ENCODE measurements at places on chromosomes 5 and 9.
A peak's percentile ranks its signal among the peaks of the same experiment; 100 is the strongest.

DNA sequence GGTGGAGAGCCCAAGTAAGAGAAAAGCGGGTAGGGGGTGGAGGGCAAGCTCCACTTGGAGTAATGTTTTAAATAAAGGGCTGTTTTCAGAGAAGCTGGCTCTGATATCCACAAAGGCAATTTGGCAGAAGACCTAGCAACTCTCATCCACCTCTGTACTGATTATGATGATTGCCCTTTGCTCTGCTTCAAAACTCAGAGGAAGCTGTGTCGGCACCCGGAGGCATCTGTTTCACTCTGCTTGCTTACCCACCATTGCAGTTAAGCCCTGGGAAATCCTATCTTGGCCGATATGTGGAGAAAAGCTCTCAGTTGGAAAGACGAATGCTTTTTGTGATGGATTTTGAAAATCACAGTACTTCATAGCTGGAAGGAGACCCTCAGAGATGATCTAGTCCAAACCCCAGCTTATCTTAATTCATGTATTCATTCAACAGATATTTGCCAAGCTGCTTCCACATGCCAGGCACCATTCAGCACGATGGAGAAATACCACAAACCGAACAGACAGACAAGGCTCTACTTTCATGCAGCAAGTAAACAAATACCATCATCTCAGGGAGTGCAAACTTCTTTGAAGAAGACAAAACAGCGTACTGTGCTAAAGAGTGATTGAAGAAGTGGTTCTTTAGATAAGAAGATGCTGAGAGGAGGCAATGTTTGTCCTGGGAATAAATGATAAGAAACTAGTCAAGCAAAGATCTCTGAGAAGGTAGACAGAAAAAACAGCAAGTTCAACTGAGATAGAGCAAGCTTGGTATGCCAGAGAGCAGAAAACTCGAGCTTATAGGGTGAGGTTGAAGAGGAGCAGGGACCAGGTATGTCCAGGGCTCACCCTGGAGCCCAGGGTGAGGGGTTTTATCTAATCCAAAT lies 140.4 kb upstream of the SPDL1 start:
- DNase-seq = no peak

DNA sequence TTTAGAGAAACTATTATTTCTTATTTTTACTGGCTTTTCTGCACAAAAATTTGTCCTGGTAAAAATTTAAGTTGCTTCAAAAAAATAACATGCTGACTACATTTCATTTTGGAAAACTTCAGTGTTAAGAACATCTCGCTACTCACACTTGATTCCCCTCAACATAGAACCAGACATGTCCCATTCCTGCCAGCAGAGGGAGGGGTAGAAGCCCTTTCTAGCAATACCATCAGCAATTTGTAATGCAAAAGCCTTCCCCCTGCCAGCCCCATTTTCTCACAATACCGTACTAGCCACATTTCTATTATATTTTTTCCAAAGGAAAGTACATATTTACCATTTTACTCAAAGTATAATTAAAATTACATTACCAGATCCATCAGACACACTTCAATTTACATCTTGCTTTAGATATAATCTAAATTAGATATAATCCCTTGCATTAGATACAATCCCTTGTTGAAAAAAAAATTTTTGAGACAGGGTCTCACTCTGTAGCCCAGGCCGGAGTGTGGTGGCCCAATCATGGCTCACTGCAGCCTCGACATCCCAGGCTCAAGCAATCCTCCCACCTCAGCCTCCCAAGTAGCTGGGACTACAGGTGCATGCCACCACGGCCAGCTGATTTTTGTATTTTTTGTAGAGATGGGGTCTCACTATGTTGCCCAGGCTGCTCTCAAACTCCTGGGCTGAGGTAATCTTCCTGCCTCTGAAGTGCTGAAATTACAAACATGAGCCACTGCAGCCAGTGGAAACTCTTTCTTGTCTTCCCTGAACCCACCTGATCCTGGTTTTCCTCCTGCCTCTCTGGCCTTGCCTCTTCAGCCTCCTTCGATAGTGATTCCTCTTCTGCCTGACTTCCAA lies 39.6 kb upstream of the IDNK start:
- DNase-seq = peak; percentile 31

DNA sequence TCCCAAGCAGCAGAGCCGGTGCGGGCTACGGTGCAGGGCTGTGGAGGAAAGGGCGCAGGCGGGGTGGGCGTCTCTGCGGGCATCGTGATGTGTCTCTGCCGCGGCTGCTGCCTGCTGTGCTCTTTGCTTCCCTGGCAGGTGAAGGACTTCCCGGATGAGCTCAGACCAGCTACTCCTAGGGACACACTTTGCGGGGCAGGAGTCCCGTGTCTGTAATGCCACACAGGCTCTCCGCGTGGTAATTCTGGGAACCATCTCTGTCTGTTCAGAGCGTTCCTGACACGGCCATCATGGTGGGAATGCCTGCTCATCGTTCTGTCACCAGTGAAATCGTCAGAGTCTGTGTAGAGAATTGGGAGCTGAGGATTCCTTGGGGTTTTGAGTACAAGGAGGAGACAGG lies 235.5 kb downstream of the FANCC start:
- no peak for DNase-seq

DNA sequence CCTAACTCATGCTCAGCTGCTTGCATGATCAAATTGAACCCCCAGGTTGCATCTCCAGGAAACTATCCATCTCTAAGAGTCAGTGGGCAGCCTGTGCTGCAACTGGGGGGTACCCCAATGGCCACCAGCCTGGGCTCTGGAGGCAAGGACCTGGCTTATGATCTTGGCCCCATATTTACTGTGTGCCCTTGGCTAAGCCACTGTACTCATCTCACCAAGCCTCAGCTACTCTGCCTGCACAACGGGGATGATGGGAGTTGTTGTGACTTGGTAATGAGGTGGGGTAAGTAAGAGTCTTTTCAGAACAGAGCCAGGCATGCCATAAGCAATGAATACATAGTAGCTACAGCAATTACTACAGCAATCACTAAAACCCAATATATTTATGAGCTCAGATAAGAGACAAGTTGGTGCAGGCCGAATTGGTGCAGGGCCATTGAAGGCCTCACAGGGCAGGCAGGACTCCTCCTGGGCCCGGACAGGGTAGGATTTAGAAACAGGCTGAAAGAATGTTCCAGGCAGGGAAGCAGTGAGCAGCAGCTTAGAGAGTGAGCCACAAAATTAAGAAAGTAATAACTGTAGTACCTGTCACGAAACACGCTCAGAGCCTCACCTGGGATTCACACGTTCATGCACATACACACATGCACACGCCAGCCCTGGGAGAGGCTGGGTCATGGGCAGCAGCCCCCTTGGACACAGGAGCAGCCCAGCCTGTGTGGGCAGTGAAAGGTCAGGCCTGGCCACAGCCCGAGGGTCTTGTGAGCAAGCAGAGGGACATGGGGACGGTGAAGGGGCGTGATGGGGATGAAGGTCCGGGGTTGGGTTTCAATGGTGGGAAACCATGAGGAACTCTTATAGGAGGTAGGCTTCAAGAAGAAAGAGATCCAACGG lies 74.1 kb downstream of the PAX5 start:
- no peak for DNase-seq

DNA sequence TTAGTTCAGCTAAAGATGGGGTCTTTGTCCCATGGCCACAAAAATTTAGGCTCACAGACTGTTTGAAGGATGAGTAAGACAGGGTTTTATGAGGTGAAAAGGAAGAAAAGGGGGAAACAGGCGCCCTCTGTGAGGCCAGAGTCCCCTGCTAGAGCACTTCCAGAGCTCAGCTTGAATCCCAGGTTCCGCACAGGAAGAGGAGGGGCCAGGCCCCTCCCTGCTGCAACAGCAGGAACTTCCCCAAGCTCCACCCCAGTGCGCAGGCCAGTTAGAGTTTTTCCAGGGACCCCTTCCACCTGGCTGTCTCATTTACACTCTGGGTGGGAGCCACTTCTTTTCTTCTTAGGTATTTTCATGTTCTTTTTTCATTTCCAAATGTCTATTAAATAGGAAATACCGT lies 480.8 kb downstream of the PSAT1 start:
- DNase-seq = no peak

DNA sequence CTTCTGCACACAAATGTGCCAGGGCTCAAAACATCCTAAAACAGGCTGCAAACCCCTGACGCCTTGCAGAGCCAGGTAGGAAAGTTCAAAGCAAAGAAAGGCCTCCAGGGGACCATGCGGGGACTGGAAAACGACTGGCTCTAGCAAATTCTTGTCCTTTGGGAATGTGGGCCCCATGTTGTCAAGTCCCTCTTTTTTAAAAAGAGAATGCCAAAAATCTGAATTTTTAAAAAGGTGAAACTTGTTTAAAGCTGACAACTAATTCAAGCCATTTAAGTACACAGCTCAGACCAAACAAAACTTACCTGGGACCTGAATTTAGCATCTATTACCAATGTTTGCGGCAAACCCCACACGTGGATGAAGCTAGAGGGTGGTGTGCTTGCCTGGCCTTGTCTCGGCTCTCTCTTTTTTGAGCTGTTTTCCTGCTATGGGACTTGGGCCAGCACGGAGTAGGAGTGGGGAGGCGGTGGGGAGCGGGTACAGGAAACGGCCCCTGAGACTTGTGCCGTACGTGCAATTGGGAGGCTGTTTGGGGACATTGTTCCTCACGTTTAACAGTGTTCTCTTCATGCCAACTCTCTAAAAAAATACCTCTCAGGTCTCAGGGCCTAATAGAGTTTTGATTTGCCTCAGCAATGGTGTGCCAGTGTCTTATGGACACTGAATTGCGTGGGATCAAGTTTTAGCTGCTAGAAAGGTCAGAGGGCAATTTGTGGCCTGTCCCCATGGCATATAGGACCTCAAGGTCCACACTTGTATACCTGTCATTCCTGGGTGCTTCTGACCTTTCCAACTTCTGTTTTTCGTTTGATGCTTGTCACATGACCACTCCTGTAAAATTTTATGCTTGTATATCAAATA lies 15.1 kb upstream of the PHF19 start:
- DNase-seq = no peak

- DNase-seq = no peak
Observed at GRCh38 chr9:136484153-136485048, 1.6 kb upstream of the SEC16A start.

DNA sequence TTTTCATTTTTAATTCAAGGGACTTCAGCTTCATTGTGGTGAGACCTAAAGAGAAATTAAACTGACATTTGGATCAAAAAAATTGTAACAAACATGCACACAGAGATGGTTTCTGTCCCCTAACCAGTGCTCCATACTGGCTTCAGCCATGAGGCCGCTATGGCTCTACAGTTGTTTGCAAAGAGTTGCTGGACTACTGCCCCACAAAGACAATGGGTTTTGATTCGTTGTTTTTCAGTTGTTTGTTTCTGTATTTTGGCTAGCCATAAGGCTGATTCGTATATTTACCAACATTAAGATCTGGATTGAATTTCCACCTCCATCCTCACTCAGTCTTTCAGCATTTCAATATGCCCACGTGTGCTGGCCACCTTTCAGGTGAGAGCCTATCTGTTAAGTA lies 163.7 kb upstream of the KIF2A start:
- DNase-seq = no peak

GRCh38 chr5:133610489-133611356 lies 1.6 kb downstream of the FSTL4 start:
- no peak for DNase-seq

All from H4 (cell line).